Hindlimb muscle (tissue), 1 donor: ENCODE measurements at places on chromosomes 7 and 10. TPM values are rescaled to one million over a fixed set of nuclear protein-coding genes. Genes with fewer than 3 reads are reported as not detected.

Gene HYCC1
- 18.6 TPM for polyA plus RNA-seq

- DNase-seq = peak; percentile 66
Measured at GRCh38 chr10:61835069-61835945, 66.2 kb upstream of the ARID5B start.

Gene GCK
- polyA plus RNA-seq = 7.1 TPM

DNA sequence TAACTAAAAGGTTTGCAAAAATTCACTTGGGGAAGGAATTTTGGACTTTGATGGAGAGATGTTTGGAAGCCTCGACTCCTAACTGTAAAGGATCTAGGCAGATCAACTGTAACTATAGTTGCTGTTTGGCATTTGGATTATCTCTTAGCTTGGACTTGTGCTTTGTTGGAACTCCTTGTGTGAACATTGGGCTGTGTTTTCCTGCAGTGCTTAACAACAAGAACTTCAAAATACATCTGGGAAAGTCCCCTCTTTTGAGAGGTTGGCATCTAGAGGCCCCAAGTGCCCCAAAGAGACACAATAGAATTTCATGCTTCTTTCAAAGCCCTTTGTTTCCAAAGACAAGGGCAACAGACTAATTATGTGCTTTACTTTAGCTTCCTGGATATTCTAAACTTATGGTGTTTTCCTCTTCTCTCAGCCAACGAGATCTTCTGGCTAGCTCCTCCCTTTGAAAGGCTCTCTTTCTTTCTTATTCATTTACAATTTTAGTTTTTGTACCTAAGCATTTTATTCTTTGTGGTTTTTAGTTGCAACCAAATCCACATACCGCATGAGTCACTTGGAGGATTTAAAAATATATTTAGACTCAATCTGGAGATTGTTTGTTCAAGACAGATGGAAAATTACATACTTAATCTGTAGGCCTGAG, 11.6 kb downstream of the ABCA13 start:
- DNase-seq = no peak
